ENCODE measurements at places on chromosomes 12 and 14.

- no peak for DNase-seq
Measured at GRCh38 chr14:79581912-79582576, 629.3 kb downstream of the DIO2 start.

- DNase-seq, result no peak
Measured at GRCh38 chr12:89603678-89604077, 77.8 kb upstream of the POC1B start.

DNA sequence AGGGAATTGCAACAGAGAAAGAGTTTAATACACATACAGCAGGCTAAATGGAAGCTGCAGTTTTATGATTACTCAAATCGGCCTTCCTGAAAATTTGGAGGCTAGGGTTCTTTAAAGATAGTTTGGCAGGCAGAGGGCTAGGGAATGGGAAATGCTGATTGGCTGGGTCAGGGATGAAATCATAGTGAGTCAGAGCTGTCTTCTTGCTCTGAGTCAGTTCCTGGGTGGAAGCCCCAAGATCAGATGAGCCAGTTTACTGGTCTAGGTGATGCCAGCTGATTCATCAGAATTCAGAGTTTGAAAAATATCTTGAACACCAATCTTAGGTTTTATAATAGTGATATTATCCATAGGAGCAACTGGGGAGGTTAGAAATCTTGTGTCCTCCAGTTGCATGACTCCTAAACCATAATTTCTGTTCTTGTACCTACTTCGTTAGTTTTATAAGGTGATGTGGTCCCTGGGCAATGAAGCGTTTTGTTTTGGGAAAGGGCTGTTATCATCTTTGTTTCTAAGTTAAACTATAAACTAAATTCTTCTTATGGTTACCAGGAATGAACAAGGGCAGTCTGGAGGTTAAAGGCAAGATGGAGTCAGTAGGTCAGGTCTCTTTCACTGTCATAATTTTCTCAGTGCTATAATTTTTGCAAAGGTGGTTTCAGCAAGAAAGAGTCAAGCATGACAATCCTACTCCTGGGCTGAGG, 257.8 kb upstream of the CCDC196 start:
- peak; percentile 3 for DNase-seq

GRCh38 chr12:34210689-34211530, 188.6 kb downstream of the ALG10 start:
- no peak for DNase-seq

GRCh38 chr12:22340143-22340542, 5.6 kb upstream of the ST8SIA1 start:
- DNase-seq, result peak; percentile 83

- DNase-seq, result no peak
Measured at GRCh38 chr14:52992236-52992870, 41.5 kb upstream of the FERMT2 start.

DNA sequence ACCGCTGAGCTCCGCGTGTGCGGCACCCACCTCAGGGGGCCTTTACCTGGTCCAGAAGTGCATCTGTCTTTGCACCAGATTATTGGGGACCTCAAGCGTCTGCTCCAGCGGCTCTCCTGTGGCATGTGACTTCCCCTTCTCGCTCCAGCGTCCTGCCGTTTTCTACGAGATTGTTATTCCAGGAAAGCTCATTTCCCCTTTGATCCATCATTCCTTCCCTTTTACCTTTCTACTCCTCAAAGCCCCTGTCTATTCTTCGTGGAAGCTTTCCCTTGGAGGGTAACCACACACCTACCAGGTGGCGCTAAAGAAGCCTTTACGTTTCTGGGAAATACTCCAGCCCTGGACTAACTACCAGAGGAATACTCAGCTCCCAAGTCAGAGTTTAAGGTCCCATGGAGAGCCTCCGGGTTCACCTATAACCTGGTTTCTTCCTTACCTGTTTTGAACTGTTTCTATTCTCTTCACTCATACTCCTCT, 1.5 kb downstream of the FKBP4 start:
- no peak for DNase-seq

DNA sequence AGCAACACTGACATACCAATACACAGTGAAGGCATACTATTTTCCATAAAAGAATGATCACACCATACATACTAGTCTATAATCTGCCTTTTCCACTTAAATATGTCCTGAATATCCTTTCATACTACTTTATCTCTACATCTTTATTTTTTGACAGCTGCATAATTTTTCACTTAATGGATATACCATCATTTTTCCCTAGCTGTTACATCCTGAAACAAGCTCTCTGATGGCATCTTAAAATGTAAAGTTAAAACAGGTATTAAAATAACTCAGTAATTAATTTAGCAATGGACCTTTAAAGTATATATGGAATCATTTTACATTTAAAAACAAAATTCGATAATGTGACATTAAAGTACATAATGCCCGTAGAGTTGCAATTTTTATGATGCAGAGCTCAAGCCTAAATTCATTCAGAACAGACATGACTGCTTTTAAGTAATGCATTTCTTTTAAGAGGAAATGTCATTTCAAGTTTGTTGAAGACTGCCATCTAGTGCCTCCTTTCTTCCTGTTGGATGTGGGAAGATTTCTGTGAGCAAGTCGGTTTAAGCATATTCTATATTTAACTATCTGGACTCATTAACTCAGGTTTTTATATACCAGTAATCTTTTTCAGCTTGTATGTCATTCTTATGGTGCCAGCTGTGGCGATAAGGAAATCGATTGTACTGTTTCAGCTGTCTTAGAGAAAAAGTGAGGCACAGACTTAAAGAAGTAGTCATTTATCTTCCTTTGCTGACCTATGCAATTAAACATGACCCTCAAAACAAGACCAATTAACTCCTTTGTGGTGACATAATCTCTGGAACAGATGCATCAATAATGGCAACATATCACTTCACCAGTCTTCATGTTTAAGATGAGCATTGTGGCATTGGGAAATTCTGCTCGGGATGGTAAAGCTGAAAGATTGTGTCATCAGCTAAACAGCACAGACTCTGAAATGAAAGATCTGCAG, 20.3 kb downstream of the PRICKLE1 start:
- peak; percentile 52 for DNase-seq

DNA sequence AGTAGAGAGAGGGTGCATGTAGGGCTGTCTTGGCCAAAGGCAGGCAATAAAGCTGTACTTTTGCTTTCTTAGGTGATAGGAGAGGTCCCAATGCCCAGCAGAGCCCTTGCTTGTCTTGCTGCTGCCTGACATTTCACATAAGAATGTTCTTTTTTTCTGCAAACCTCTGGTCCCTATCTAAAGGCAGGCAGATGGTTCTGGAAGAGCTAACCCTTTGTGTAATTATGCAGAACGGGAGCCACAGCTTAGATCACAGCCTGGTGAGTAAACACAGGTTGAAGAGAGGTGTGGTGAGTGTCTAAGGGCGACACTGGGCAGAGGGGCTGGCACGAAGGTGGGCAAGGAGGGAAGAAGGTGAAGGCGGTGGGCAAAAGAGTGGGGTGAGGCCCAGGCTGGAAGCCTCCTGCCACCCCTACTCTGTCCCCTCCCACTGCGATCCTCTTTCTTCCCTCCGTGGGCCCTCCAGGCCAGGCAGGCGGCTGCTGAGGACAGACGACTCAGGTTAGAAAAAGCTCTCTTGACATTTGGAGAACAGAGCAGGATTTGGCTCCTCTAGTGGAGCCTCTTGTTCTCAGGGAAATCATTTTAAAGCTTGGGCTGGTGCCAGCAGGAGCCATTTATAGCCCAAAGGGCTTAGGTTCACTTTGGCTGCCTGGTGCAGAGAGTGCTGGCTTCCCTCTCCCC, 42.8 kb downstream of the PRMT8 start:
- DNase-seq, result no peak
